ENCODE measurements at places on chromosomes 12 and 14.

- DNase-seq, result no peak
Observed at GRCh38 chr12:119920064-119920463, 42.9 kb upstream of the CIT start.

DNA sequence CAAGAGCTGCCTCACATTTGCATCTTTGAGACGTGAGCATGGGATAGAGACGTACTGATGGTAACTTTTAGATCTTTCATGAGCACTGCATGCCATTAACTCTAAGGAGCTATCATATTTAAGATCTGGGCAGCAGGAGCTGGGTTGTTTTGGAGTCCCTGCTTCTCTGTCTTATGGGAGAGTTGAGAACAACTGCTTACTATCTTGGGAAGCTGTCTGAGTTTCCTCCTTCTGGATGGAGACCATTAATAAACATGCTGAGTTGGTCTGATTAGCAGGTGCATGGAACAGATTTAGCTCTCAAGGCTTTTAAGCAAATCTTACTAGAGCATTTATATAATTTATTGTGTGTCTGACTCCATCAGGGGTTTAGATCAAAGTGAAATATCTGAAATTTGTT is 119.3 kb upstream of the CCDC198 start:
- DNase-seq, result no peak

GRCh38 chr14:60506985-60507829 is 1.7 kb upstream of the SIX6 start:
- DNase-seq, result no peak

- DNase-seq, result no peak
Observed at GRCh38 chr12:91496337-91496736, 313.7 kb upstream of the DCN start.

- peak; percentile 47 for DNase-seq
Observed at GRCh38 chr12:108630481-108631207, 3.0 kb downstream of the SELPLG start.

- DNase-seq, result peak; percentile 74
Observed at GRCh38 chr14:39107591-39107996, 4.6 kb upstream of the SEC23A start.

GRCh38 chr12:122013136-122013535 is 8.5 kb upstream of the BCL7A start:
- peak; percentile 44 for DNase-seq

- no peak for DNase-seq
Observed at GRCh38 chr12:67690656-67691055, 42.1 kb downstream of the DYRK2 start.

DNA sequence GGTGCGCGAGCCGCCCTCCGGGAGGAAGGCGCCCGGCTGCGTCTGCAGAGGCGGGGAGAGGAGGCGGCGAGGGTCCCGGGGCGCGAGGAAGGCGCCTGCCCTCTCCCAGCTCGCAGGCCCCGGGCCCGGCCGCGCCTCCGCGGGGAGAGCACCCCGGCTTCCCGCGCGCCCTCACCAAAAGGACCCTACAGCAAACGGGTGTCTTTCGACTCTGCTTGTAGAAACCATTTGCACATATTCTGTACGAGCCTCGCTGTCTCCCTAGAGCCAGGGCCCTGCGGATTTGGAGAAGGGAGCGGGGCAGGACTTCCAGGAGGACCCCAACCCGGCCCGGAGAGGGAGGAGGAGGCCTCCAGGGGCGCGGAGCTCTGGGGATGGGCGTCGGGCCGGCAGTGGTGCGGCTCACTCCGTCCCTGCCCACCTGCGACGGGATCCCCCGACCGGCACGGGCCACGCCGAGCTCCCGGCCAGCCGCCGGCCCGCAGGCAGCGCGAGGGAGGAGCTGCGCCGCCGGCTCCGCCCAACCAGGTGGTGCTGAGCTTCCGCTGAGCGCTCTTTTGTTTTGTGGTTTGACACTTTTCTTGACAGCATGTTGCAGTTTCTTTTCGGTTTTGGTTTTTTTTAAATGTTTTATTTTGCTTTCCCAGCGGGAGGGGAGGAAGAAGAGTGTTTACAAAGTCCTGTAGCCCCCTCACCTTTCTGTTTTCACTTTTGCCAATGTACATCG is 103.3 kb upstream of the FKBP4 start:
- DNase-seq, result peak; percentile 89

DNA sequence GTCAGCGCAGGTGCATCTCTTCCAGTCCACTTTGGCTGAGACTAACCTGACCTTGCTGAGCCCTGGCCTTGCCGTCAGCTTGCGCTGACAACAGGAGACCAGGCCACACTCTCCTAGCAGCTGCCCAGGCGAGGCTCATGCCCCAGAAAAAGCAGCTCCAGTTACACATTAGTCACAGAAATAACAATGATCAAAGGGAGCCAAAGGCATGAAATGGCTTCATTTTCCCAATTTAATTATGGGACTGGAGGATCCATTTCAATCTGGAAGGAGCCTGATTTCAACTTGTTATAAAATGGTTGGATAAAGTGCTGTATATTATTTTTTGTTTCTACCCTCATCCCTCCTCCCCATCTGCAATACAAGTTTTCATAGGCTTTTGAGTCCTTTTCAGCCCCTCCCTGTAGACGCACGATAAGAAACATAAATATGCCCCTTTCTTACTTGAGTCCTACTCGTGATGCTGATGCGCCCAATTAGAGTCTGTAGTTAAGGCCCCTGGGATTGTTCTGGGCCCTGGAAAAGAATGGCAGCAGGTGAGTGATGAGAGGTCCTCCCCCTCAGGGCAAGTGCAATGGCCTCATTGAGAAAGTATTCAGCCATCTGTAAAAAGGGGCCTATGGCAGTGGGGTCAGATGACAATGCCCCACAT is 376.0 kb downstream of the C12orf75 start:
- DNase-seq, result no peak

DNA sequence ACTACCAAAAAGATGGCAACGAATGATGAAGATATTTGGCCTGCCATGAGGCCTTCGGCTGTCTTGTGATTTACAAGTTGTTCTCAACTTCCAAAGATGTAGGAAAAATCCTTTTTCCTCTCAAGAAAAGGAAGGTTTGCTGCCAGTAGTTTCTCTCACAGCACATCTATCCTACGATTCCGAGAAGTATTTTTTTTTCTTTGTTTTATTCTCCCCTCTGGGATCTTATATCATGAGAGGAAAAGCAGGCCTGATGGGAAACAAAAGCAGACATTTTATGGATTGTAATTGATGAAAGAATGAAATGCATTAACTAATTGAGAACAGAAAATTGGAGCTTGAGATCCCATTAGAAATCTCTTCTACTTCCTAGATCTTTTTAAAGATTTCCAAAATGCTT is 1197.9 kb upstream of the SEL1L start:
- DNase-seq, result no peak

- DNase-seq, result no peak
Observed at GRCh38 chr12:6208130-6208529, 7.9 kb downstream of the CD9 start.

- DNase-seq, result no peak
Observed at GRCh38 chr12:107264667-107265066, 171.3 kb upstream of the CRY1 start.

GRCh38 chr12:12439636-12440035 is 82.8 kb downstream of the BORCS5 start:
- DNase-seq, result peak; percentile 65

DNA sequence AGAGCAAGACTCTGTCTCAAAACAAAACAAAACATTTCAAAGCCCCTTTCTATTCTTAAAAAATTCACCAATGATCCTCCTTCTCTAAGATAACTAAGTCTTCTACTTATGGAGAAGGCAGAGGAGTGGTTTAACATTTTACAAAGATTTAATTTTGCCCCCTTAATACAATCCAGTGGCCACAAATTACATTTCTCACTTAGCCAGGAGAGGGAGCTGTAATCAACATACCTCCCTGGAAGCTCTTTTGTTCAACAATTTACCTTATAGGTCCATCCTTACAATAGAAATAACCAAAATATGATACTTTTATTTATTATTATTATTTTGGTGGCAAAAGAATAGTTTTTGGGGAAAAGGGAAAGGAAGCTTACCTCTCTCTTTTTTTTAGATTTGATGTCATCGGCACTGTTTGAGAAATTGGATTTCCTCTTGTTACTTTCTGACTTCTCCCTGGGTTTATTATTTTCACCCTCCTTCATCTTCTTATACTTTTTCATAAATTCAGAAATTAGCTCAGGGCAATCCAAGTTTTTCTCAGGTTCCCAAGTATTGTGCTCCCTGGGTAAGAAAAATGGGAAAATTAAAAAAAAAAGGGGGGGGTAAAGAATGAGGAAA is 28.1 kb downstream of the CBX5 start:
- DNase-seq, result peak; percentile 84

DNA sequence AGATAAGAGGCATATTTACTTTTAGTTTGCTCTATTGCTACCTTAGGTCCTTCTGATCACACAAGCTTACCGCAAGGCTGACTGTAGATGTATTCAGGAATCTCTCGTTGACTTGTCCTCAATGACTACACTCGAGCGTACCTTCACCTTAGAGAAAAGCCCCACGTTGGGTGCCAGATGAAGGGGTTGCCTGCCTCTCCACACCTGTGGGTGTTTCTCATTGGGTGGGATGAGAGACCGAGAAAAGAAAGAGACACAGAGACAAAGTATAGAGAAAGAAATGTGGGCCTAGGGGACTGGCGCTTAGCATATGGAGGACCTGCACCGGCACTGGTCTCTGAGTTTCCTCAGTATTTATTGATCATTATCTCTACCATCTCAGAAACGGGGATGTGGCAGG is 51.8 kb downstream of the ASCL4 start:
- DNase-seq, result no peak

- no peak for DNase-seq
Observed at GRCh38 chr12:52496054-52496453, 3.0 kb upstream of the KRT6A start.

DNA sequence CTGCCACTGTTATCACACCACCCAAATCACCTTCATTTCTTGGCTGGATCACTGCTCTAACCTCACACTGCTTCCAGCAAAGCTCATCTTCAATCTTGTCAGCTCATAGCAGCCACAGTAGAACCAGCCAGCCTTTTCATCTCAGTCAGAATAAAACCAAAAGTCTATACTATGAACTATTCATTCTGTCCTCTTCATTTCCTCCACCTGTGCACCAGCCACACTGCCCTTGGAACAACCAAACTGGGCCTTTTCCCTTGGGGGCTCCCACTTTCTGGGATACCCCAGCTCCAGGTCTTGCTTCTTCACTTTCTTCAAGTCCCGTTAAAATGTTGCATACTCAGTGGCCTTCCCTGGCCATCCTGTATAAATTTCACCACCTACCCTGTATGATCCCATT is 234.4 kb upstream of the DAAM1 start:
- no peak for DNase-seq

GRCh38 chr14:31411218-31411727 is 9.1 kb downstream of the HEATR5A start:
- DNase-seq, result no peak

DNA sequence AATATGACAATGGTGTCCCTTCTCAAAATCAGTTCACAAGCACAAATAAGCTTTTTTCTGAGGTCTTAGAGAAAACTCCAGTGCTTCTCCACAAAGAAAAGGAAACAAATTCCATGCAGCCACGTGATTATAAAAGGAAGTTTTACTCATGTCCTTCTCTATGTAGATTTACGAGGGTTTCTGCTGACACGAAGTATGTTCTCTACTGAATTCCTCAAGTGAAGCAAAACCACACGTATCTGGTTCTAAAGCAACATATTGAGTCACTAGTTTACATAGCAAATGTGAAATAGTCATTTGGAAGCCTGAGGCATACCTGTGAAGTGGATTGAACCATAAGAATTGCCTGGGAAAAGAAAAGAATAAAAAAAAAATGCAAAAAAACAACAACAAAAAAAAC is 31.9 kb downstream of the BMP4 start:
- no peak for DNase-seq

- no peak for DNase-seq
Observed at GRCh38 chr12:38956337-38956736, 50.9 kb upstream of the CPNE8 start.
